Kidney epithelial cell (primary cell): ENCODE measurements at places on chromosomes 4 and X.

DNA sequence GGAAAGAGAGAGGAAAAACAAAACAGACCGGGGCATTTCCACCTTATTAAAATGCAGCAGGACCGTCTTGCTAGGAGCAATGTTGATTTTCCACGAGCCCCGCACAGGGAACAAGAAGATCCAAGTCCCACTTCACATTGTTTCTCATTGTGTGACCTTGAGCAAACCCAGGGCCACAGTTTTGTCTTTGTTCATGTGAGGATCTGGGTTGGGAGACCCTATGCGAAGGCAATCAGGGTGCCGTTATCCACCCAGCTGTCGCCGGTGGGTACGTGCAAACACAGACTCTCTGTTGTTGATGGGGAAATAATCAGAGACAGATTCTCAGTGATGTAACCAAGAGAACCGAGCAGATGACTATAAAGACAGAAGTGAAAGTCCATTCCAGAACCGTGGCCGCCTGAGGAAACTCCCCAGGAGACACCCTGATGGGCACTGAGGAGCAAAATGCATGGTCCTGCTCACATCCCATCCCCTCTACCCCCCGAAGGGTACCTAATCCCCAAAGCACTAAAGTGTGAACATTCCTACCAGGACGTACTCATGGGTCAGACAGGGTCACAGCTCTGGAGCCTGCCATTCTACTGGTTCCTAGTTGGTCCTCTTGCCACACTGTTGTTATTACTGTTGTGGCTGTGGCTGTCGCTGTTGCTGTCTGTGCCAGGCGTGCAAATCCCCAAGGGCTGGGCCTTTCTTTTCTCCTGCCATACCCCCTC, 102.7 kb upstream of the RBPJ start:
- no peak for DNase-seq

GRCh38 chr4:145061318-145061920, 36.6 kb downstream of the ANAPC10 start:
- DNase-seq = no peak

DNA sequence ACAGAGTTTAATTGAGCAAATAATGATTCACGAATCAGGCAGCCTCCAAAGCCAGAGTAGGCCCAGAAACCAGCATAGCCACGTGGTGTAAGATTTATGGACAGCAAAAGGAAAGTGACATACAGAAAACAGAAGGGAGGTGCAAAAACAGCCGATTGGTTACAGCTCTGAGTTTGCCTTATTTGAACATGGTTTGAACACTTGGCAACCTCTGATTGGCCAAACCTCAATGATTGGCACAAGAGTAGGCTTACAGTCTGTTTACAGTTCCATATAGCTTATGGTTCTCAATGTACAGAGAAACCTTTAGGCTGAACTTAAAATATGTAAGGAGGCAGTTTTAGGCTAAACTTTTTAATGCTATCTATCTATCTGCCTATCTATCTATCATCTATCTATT, 394.8 kb downstream of the CFAP47 start:
- DNase-seq = no peak

GRCh38 chrX:150366951-150367545, 3.9 kb downstream of the MAMLD1 start:
- peak; percentile 50 for DNase-seq

GRCh38 chr4:128249787-128250668, 37.6 kb downstream of the PGRMC2 start:
- DNase-seq = no peak

- DNase-seq = no peak
Measured at GRCh38 chr4:77188498-77189220, 31.7 kb downstream of the CCNG2 start.

DNA sequence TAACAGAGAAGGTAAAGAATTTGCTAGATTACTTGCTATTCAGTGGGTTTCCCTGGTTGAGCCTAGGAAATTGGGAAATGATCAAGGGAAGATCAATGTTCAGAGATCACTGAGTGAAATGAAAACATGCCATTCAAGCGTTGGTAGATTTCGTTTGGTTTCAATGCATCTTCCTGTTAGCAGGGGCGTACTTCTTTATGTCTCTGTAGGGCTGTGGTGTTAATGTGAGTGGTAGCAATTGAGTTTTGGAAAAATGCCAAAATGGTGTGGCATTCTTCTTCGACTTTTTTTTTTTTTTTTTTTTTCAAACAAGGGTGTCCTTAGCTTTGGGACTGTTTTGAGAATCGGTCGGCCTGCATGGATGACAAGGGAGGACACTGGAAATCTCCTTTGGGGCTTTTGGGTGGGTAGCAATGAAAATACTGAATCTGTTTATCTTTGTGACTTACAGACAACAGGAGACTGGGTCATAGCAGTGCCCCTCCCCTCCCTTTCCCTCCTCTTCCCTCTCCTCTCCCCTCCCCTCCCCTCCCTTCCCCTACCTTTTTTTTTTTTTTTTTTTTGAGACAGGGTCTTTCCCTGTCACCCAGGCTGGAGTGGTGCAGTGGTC, 50.4 kb downstream of the SPRY1 start:
- no peak for DNase-seq

GRCh38 chrX:1821846-1822245, 207.0 kb downstream of the ASMT start:
- DNase-seq = no peak

DNA sequence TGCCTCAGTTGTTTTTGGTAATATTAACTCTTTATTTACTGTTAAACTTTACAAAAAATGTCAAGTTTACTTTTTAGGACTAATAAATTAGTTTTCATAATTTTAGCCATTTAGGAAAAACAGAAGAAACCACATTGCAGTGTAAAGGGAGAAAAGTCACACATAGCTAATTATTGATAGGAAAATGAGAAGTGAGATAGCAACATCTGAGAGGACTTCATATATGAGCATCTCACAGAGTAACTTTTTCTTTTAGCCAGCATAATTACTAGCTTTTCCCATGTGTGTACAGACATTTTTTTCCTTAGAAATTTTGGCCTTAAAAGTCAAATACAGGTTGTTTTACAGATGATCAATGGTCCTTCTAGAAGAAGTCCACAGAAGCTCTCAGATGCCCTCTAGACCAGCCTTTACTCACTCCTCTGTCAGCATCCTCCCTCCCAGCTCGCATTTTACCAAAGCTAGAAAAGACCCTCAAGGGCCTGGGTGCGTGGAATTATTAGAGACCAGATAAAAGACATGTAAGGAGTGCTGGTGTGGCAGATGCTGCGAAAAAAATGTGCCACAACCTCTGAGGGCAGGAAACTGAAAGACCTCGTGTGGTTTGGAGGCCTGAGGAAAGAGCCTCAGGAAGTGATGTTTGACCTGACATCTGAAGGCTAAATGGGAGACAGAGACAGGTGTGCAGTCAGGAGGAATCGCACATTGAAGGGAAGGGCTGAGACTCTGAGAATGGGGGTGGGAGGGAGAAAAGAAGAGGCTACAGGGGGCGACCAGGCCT, 156.9 kb downstream of the CBR4 start:
- DNase-seq = no peak

GRCh38 chrX:53685711-53686110, 808 bp downstream of the HUWE1 start:
- no peak for DNase-seq

- no peak for DNase-seq
Measured at GRCh38 chr4:154125340-154125739, 336.5 kb upstream of the SFRP2 start.

- no peak for DNase-seq
Measured at GRCh38 chrX:95330292-95330691, 1354.3 kb upstream of the DIAPH2 start.

GRCh38 chr4:46986922-46987638, 6.3 kb downstream of the GABRA4 start:
- no peak for DNase-seq

GRCh38 chr4:149555146-149555545, 260.5 kb downstream of the IQCM start:
- DNase-seq = peak; percentile 44

DNA sequence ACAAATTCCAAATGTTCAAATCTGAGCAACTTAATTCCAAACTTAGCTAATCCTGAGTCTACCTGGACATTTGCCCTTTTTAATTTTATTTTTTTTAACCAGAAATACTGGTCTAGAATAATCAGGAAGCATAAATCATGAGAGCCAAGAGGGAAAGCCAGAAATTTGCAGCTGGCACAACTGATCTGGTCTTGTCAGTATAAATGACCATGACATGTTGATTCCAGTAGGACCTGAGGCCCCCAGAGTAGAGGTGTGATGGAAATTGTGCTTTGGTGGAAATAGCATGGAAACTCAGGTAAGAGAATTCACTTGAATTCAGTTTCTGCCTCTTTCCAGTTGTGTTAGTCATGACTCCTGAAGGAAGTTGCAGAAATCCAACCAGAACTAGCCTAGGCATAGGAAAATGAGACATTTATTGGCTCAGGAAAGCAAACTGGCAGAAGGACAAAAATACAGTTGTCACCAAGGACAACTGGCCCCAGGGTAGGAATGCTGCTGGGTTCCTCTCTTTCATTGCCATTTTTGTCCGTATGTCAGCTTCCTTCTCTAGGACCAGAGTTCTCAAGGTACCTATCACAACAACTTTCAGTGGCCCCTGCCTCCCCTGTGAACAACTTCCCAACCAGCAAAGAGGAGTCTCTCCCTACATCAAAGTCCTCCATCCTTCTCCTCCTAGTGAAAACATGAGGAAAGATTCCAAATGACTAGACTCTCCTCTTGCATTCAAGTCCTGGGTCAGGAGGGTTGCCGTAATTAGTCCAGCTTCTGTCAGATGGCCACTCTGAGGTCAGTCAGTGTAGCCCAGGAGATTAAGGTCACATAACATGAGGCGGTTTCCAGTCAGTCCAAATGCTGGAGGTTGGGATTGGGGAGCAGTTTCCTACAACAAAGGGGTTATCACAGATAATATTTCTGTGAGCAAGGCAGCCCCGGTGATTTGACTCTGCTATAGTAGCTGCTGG, 29.3 kb upstream of the MYOZ2 start:
- DNase-seq = no peak

- DNase-seq = no peak
Measured at GRCh38 chrX:10016519-10017132, 49.5 kb downstream of the CLDN34 start.

DNA sequence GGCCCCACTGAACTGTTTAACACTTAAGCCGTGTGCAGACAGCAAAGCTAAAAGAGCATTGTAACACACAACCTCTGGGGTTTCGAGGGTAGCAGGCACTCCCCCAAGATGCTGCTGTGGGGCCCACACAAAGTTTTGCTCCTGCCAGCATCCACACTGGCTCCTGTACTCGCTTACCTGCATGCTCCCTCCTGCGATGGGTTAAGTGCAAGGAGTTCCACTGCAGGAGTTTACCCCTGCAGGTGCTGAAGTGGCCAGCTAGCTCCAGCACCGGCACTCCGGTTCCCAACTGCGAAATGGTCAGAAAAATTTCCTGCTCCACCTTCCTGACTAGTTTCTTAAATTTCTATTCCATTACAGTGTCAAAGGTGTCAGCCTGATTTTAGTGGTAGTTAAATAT, 443.5 kb downstream of the PCDH10 start:
- no peak for DNase-seq

DNA sequence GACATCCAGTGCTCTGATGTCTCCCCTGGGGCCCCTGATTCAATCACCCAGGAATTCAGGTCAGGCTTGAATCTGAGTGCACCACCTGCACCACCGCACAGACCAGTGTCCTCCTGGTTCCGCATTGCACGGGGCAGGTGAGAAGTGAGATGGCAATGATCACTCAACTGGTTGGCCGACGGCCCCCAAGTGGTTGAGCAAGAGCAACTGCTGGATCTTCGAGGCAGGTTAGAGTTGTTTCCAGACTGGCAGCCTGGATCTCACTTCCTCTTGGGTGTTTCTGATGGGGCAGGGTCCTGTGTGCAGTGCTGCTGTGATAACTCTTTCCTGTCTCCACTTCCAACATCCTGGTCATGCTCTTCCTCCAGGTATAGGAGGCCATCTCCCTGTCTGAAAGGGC, 50.4 kb downstream of the C4orf50 start:
- no peak for DNase-seq

DNA sequence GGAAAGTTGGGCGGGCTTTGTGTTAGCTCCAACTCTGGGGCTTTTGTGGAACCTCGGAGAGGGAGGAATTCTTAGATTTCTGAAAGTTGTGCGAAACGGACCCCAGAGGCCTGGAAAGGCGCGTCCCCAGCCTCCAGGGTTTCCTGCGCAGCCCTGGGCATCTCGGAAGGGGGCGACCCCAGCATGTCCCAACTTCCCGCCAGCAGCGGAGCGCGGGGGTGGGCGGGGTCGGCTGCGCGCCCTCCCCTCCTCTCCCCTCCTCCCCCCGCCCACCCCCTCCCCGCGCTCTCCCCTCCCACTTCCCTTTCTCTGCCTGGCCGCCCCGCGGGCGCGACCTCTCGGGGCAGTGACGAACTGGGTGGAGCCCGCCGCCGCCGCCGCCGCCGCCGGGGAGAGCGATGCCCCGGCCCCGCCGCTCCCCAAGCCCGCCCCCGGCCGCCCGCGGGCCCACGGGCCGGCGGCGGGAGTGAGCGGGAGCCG, 16.8 kb downstream of the PTTG2 start:
- DNase-seq = no peak

DNA sequence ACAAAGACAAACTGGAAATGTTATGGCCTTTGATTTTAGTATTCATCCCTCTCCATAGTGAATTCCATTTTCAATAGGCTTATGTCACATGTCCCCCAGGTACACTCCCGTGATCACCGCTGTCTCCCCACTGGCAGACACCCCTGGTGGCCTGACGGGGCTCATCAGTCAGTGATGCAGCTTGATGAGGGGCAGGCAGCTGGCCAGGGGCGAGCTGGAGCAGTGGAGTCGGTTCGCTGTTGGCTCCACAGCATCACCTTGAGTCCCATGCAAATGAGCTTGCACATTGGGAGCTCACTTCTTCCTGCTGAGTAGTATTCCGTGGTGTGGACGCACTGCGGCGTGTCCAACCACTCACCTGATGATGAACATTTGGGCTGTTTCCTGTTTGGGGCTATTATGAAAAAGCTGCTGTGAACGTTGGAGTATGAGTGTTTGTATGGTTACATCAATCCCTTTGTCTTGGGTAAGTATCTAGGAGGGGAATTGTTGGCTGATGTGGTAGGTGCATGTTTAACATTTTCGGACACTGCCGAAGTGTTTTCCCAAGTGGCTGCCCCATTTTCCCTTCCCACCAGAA, 5.2 kb downstream of the TREX2 start:
- DNase-seq = no peak

- DNase-seq = no peak
Measured at GRCh38 chr4:48815483-48815882, 15.4 kb upstream of the OCIAD1 start.

DNA sequence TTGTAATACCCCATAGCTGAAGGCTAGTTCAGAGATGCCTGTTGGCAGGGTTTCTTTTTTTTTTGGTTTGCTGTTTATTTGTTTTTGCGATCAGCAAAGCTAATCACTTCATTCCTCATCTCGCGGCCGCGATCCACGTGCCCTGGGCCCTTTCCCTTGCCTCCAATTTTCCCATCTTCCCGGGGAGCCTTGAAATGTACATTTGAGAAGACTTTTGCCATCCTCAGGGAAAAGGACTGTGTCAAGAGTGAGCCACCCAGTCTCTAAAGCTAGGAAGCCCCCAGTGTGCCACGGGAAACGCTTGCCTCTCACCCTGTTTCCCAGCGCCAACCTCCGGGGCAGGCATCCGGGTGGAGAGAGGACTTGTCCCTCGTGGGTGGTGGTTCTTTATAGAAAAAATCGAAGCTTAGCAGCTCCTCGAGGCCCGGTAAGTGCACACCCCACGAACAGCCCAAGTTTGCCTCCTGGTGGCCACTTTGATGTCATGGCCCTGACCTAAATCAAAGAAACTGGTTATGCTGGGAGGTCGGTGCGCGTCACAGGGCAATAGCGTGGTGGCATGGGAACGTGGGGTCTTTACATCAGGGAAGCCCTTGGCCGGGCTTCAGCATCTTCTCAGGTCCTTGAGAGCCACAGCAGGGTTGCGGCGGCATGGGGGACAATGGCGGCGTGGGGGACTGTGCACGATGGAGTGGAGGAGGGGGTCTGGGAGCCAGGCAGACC, 42.0 kb downstream of the MAP7D3 start:
- DNase-seq = no peak

- DNase-seq = no peak
Measured at GRCh38 chr4:18803781-18804180, 782.2 kb upstream of the LCORL start.
